ENCODE measurements at places on chromosomes 1 and 21. TPM values are rescaled to one million over a fixed set of nuclear protein-coding genes. Genes with fewer than 3 reads are reported as not detected.

Gene IER5
- 33.2 TPM for total RNA-seq

DNA sequence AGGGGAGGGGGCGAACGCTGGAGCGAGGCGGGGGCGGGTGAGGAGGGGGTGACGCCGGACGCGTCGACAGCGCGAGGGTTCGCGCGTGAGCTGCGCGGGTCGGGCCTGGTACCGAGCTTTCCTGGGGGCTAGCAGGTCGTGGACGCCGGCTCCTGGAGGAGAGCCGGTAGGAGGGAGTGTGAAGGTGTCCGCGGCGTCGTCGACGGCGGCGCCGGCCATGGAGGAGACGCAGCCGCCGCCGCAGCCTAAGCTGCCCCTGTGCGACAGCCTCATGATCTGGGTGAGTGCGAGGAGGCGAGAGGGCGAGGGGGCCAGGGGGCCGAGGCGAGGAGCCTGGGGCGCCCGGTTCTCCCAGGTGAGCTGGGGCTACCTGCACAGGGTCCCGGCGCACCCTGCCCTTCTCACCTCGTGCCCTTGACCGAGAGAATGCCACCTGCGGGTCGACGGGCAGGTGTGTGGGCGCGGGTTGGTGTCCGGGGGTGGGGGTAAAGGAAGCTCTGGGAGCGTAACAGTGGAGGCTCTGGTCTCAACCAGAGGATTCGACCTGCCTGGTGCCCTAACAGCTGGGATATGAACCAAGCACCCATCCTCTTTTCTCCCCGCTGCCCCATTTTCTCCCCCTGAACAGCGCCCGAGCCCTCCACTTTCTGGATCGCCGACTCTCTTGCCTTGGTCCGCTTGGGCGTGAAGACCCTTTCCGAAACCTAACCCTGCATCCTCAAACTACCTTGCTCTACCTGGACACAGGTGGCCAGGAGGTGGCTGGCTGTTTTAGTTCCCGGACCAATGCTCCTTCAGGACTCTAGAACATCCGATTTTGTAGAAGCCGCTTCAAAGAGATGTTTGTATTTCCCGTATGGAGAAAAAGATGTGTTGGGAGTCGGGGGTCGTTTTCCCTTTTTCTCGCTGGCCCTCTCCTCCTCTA is at the start of gene HOOK1:
TSS of gene HOOK1 (plus strand) at position 49 of the 925 bp plus-strand sequence. CDS start at position 218, 169 bp downstream.
- H3K4me1 ChIP-seq = peaks cover 9% of the 10 kb centered on the region
- H3K4me3 ChIP-seq = peak within 1 kb of the TSS; percentile 57
- H3K27me3 ChIP-seq = peaks cover 37% of the 10 kb centered on the region
- DNase-seq = no peak

DNA sequence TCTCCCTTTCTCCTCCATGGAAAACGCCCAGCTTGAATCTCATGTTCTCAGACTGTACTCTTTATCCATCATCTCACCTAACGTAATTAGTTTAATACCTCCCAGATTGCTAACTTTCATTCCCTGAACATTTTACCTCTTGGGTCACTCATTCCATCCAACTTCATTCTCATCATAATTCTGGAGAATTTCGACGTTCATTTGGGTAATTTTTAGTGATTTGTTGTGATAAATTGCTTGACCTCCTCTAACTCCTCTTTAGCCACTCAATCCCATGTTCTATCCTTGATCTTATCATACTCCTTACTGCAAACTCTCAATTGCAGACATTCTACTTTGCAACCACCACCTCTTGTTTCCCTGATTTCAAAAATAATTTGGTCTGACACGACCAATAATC is 28.4 kb downstream of the RPE65 start:
- no peaks in the 10 kb centered on the region for H3K36me3 ChIP-seq
- H3K4me1 ChIP-seq = no peaks in the 10 kb centered on the region
- H3K27ac ChIP-seq = no peak overlapping the region

DNA sequence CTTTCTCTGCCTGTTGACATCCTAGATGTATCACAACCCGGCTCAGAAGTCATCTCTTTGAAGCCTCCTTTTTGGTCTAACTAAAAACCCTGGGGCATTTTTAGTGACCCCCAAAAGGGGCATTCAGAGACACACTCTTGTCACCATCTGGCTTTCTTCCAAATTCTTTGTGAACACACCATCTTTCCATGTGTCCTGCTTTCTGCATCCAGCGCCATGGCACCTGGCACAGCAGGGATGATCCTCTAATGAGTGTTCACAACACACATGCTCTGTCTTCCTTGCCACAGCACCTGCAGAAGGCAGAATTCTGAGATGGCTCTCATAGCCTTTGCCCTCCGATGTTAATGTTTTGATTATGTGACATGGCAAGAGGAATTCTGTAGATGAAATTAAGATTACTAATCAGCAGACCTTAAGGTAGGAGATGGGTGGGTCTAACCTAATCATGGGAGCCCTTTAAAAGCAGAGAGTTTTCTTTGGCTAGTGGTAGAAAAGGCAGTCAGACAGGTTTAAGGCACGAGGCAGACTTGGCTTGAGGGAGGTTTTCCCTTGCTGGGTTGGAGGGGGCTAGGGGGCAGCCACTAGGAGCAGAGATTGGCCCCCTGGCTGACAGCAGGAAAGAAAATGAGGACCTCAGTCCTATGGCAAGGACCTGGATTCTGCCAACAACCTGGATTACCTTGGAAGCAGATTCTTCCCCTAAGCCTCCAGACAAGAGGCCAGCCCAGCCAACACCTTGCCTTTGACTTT is 4.9 kb upstream of the TMEM61 start:
- no peak overlapping the region for H3K27ac ChIP-seq
- H3K36me3 ChIP-seq = no peaks in the 10 kb centered on the region

DNA sequence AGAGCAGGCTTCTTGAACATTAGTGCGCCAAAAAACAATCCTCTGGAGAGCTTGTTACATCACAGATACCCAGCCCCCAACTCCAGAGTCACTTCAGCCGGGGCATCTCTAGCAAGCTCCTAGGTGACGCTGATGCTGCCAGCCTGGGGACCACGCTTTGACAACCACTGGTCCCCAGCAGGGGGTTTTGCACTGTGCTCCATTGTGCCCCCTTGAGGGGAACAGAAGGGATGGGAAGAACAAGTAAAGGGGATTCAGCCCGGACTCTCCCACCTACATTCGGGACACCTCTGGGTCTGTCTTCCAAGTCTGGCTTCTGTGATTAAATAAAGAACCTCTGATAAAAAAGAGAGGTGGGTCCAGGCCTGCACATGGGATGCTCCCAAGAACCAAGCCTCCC is 60.4 kb downstream of the ATP5PO start:
- H3K4me3 ChIP-seq = no peak overlapping the region
- no peaks in the 10 kb centered on the region for H3K36me3 ChIP-seq
- DNase-seq = no peak
- H3K27me3 ChIP-seq = no peaks in the 10 kb centered on the region
- no peak overlapping the region for H3K27ac ChIP-seq

DNA sequence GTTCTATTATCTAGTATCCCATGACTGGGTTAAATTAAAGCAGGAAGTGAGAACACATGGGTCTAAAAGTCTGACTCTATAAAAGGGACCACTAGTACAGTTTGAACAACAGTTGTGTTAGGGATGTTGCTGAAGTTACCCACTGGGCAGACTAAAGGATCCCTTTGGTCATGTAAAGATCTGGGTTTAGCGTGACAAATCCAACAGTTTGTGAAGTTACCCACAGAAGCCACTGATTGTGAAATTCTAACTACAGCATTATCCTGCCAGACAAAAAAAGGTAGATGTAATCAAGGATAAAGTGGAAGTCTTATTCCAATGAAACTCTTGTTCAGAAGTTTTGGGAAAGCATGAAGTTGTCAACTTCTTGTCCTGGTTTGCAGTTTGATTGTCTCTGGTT is 5.7 kb downstream of the QSOX1 start:
- H3K36me3 ChIP-seq = no peaks in the 10 kb centered on the region
- H3K4me3 ChIP-seq = no peak overlapping the region
- no peak for DNase-seq

All from lower lobe of right lung (tissue), 2 donors.